ENCODE measurements at places on chromosomes 2 and 18. TPM values are rescaled to one million over a fixed set of nuclear protein-coding genes. Genes with fewer than 3 reads are reported as not detected.

DNA sequence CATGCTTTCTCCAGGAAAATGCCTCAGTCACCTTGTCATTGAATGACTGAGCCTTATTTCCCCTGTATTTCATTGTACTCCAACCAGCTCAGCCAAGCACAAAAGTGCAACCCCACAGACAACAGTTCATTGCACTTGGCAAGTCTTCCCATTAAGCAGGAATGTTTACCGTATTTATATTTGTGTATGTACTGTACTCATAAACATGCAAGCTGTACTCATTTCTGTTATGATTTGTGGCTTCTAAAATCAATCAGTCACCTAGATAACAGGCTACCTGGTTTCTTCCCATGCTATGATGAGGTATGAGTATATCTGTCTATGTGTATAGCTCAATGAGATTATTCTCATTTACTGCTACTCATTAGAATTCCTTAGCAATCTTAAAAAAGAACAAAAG lies 505.5 kb upstream of the FAM98A start:
- H3K27ac ChIP-seq: no peak overlapping the region
- H3K4me3 ChIP-seq: no peak overlapping the region
- H3K36me3 ChIP-seq: no peaks in the 10 kb centered on the region
- H3K4me1 ChIP-seq: no peaks in the 10 kb centered on the region
- no peaks in the 10 kb centered on the region for H3K27me3 ChIP-seq
- DNase-seq: no peak

- no peak overlapping the region for H3K27ac ChIP-seq
- no peak overlapping the region for H3K4me3 ChIP-seq
- H3K27me3 ChIP-seq: no peaks in the 10 kb centered on the region
- no peaks in the 10 kb centered on the region for H3K36me3 ChIP-seq
- peaks cover 3% of the 10 kb centered on the region for H3K4me1 ChIP-seq
- DNase-seq: no peak
Measured at GRCh38 chr2:69975853-69976462, 14.5 kb upstream of the ASPRV1 start.

DNA sequence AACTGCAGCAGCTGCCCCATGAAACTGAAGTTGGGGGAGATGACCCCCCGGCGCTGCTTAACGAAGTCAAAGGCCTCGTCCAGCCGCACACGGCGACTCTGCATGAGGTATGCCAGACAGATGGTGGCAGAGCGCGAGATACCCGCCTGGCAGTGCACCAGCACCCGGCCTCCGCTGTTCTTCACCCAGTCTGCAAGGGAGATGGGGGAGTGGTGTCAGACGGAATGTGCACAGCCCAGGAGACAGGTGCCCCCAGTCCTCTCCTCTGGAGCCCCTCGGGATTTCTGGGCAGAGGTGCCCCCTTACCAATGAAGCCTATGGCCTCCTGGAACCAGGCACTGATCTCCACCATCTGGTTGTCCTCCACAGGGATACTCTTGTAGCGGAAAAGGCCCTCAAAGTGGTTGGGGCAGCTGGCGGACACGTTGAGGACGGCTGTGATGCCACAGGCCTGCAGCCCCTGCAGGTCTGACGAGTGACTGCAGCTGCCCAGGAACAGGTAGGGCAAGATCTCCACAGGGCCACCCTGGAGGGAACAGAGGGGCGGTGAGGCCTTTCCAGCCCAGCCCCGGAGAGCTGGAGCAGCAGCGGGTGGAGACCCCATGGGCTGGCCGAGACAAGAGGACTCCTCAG lies 1.3 kb downstream of the DUSP2 start:
- H3K4me1 ChIP-seq: peaks cover 36% of the 10 kb centered on the region
- DNase-seq: peak; percentile 71
- H3K36me3 ChIP-seq: no peaks in the 10 kb centered on the region
- peaks cover 4% of the 10 kb centered on the region for H3K27me3 ChIP-seq

- no peaks in the 10 kb centered on the region for H3K27me3 ChIP-seq
- H3K27ac ChIP-seq: no peak overlapping the region
- no peak overlapping the region for H3K4me3 ChIP-seq
- no peak for DNase-seq
Measured at GRCh38 chr2:61421611-61422010, 49.3 kb downstream of the USP34 start.

DNA sequence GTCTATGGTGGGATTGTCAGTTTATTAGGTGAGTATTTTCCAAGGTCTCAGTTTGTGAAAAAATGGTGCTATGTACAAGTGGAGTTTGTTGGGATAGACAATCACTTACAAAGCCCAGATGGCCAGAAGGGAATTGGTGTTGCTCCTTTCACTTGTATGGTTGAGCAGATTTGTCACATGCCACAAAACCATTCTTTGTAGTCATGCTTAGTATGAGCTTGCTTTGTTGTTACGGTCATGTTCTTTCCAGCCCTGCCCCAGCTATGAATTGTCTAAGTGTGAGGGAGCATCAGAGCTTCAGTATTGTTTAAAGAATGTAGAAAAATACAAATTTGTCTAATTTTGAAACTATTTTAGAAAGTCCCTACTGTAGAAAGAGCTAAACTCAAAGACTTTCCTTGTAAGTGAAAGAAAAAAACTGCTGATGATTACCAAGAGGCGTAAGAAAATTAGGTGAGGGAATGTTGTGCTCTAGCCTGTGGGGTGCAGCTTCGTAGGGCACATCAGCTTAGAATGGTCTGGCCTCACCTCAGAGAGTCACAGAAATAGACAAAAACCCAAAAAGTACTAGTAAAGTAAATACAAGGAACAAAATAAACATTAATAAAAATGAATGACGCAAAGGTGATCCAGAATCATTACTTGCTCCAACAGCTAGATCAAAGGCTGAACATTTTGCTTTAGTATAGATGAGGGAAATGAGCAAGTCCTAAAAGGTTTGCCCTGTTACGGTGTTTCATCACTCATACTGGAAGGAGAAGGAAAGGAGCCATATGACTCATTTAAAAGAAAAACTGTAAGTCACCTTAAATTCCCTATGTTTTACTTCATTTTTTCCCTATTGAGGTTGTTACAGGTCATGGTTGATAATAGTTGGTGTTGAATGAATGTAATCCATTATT lies 9.2 kb downstream of the TGIF1 start:
- no peaks in the 10 kb centered on the region for H3K27me3 ChIP-seq
- H3K36me3 ChIP-seq: peaks cover 26% of the 10 kb centered on the region
- DNase-seq: no peak
- H3K4me1 ChIP-seq: peaks cover 26% of the 10 kb centered on the region
- no peak overlapping the region for H3K27ac ChIP-seq
- H3K4me3 ChIP-seq: no peak overlapping the region

- H3K27me3 ChIP-seq: no peaks in the 10 kb centered on the region
- no peak overlapping the region for H3K27ac ChIP-seq
- DNase-seq: peak; percentile 22
- no peak overlapping the region for H3K4me3 ChIP-seq
- H3K36me3 ChIP-seq: no peaks in the 10 kb centered on the region
Measured at GRCh38 chr2:119484834-119485233, 39.4 kb downstream of the SCTR start.

DNA sequence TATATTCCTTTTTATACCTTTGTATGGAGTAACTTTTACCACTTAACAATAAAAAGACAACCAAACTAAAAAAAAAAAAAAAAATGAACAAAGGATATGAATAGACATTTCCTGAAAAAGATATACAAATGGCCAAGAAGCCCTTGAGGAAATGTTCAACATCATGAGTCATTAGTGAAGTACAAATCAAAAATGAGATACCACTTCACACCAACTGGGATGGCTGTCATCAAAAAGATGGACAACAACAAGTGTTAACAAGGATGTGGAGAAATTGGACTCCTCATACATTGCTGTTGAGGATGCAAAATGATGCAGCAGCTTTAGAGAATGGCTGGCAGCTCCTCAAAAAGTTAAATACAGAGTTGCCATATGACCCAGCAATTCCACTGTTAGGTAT lies 22.6 kb upstream of the SCYGR2 start:
- H3K27me3 ChIP-seq: no peaks in the 10 kb centered on the region
- H3K27ac ChIP-seq: no peak overlapping the region
- H3K4me3 ChIP-seq: no peak overlapping the region
- H3K4me1 ChIP-seq: no peaks in the 10 kb centered on the region
- DNase-seq: no peak
- H3K36me3 ChIP-seq: no peaks in the 10 kb centered on the region

GRCh38 chr18:76450452-76451395 lies 44.3 kb downstream of the ZNF516 start:
- H3K36me3 ChIP-seq: no peaks in the 10 kb centered on the region
- H3K27ac ChIP-seq: no peak overlapping the region
- H3K4me3 ChIP-seq: peak overlapping the region; percentile 48

GRCh38 chr18:79420033-79420745 lies 24.5 kb downstream of the NFATC1 start:
- H3K4me3 ChIP-seq: no peak overlapping the region
- H3K36me3 ChIP-seq: no peaks in the 10 kb centered on the region
- no peaks in the 10 kb centered on the region for H3K27me3 ChIP-seq

DNA sequence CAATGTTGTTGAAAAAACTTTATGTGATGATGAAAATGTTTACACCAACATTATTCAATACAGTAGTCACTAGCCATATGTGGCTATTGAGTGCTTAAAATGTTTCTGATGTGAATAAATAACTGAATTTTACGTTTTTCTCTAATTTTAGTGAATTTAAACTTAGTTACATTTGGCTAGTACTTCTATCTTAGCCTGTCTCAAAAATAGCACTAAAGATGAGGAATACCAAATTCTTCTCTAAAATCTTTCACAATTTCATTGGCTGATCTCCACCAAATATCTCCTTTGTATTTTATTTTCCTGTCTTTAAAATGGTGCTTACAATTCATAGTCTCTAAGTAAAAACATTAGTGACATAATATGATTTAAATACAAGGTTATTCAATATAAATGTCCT lies 83.7 kb upstream of the RND3 start:
- H3K4me3 ChIP-seq: no peak overlapping the region
- no peak for DNase-seq
- no peaks in the 10 kb centered on the region for H3K27me3 ChIP-seq
- no peak overlapping the region for H3K27ac ChIP-seq

GRCh38 chr2:60515721-60516226 lies 37.7 kb downstream of the BCL11A start:
- H3K4me3 ChIP-seq: no peak overlapping the region
- peak; percentile 39 for DNase-seq
- 0 out of 2 replicates have a peak overlapping the region, but pooled peaks have one; percentile 6 for H3K27ac ChIP-seq
- peaks cover 20% of the 10 kb centered on the region for H3K36me3 ChIP-seq
- H3K4me1 ChIP-seq: peaks cover 22% of the 10 kb centered on the region

- no peak for DNase-seq
- no peak overlapping the region for H3K4me3 ChIP-seq
- no peaks in the 10 kb centered on the region for H3K27me3 ChIP-seq
- H3K36me3 ChIP-seq: peaks cover 79% of the 10 kb centered on the region
Measured at GRCh38 chr2:74367789-74368188, 12.3 kb downstream of the DCTN1 start.

DNA sequence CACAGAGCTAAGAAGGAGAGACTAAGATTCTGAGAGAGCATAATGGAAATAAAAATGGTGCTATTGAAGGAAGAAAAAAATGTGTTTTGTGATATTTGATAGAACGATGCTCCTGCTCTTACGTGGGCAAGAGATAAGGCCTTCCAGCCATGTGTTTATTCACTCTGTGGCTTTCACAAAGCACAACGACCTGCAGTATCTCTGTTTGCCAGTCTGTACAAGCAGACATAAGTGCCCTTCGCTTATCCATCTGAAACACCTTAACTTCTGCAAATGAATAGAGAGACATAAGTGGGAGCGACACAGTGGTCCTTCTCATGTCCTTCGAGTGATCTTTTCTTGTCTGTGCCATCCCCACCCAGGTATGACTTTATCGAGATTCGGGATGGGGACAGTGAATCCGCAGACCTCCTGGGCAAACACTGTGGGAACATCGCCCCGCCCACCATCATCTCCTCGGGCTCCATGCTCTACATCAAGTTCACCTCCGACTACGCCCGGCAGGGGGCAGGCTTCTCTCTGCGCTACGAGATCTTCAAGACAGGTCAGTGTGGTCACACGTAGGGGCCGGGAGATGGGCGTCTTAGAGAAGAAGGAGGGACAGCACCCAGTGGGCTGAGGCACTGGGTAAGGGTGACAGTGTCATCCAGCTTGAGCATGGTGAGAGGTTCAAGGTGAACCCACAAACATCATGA lies 33.7 kb downstream of the NRP2 start:
- H3K36me3 ChIP-seq: no peaks in the 10 kb centered on the region
- DNase-seq: no peak
- peaks cover 5% of the 10 kb centered on the region for H3K4me1 ChIP-seq
- no peak overlapping the region for H3K4me3 ChIP-seq

SLC5A7 gene
- total RNA-seq: 0.15 TPM

ZBTB7C gene
- 0.23 TPM for total RNA-seq

PSMA8 gene
- not detected for total RNA-seq

CHRND gene
- not detected for total RNA-seq

TPRKB gene
- total RNA-seq: 41.6 TPM

SOX11 gene
- total RNA-seq: 56.5 TPM

GREB1 gene
- 41.7 TPM for total RNA-seq

DUSP19 gene
- 2.3 TPM for total RNA-seq

CFAP65 gene
- 0.13 TPM for total RNA-seq
